ENCODE measurements at places on chromosomes 5 and 9.

DNA sequence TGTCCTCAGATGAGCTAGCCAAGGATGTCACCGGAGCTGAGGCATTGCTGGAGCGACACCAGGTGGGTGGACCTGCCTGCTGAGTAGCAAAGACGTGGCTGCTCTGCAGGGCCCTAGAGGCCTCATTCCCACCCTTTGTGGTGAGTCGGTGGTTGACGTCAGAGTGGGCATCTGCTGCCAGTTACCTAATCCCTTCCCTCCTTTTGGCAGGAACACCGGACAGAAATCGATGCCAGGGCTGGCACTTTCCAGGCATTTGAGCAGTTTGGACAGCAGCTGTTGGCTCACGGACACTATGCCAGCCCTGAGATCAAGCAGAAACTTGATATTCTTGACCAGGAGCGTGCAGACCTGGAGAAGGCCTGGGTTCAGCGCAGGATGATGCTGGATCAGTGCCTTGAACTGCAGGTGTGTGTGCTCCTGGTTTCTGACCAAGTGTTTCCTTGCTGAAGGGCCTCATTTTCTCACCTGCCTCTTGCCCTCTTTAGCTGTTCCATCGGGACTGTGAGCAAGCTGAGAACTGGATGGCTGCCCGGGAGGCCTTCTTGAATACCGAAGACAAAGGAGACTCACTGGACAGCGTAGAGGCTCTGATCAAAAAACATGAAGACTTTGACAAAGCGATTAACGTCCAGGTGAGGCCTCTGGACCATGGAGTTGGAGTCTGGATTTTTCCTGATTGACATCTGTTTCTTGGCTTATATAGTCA, 48.9 kb downstream of the DYNC2I2 start:
- DNase-seq, result no peak

GRCh38 chr5:30900367-30900766, 293.1 kb upstream of the CDH6 start:
- no peak for DNase-seq

GRCh38 chr5:91641730-91642350, 258.7 kb upstream of the ARRDC3 start:
- no peak for DNase-seq

GRCh38 chr9:21796768-21797167, 5.7 kb upstream of the MTAP start:
- no peak for DNase-seq

DNA sequence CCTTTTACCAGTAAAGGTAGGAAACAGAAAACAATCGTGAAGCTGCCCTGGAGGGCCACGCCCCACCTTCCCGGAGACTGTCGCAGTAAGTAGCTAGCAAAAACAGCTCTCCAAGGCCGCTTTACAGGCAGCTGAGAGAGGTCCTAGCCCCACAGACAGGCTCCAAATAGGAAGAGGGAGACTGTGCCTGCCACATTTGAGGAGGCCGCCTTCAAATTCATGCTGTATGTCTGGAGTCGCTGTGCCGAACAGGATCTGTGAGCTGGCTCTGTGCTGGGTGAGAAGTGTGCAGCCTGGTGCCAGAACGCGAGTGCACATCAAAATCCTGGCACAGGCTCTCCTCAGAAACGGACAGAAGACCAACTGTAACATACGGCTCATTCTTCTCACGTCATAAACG, 582.2 kb downstream of the CETN3 start:
- DNase-seq, result no peak

Data from stimulated activated CD8-positive, alpha-beta memory T cell treated with anti-CD3 and anti-CD28 coated beads, Interleukin-4, amount 100 ng/mL, for 1 hour (primary cell).